ENCODE measurements at places on chromosomes 11 and 22.

DNA sequence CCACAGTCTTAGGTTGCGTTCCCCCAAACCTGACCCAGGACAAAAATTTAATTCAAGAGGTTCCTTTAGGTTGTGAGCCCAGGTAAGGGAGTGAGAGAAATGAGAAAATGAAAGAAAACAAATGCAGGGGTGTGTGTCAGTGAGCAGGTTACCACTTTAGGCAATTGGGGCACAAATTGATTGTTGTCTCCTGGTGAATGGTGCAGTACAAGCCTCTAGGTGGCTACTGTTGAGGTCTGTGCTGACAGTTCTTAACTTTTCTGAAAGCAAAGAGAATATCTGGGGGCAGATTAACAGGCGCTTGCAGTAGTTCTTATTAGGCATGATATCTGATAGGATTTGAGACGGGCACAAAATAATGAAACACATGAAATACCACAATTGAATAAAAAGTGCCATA, 894.6 kb downstream of the FAM181B start:
- no peak for DNase-seq

GRCh38 chr22:35541254-35541748, 670 bp downstream of the RASD2 start:
- no peak for DNase-seq

GRCh38 chr11:5204787-5205186, 4.3 kb upstream of the OR51V1 start:
- no peak for DNase-seq

DNA sequence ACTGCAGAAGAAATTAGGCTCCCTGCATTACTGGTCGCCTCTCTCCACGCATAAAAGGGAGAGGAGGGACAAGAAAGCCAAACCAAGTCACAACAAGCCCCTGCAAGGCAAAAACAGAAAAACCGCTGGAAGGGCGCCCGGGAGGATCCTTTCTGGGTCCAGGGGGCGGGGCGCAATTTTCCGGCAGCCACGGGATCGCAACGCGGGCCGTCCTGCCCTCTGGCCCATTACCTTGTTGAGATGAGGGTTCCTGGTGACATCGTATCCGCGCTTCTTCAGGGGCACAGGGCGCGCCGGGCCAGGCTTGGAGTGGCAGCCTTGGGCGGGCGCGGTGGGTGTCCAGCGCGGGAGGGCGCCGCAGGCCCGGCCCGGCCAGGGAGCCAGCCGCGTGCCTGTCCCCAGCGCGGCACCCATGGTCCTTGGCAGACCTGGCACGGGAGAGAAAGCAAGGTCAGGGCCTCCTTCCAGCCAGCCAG, 847 bp downstream of the ME3 start:
- DNase-seq = no peak

DNA sequence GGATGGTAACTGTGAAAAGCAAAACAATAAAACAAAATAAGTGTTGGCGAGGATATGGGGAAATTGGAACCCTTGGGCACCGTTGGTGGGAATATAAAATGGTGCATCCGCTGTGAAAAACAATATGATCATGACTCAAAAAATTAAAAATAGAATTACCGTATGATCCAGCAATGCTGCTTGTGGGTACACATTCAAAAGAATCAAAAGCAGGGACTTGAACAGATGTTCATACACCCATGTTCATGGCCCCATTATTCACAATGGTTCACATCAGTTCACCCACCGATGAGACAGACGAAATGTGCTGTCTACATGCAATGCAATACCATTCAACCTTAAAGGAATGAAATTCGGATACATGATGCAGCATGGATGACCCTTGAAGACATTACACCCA, 1.2 kb upstream of the DERL3 start:
- no peak for DNase-seq

- no peak for DNase-seq
Observed at GRCh38 chr11:31814176-31814868, 3.2 kb upstream of the PAX6 start.

DNA sequence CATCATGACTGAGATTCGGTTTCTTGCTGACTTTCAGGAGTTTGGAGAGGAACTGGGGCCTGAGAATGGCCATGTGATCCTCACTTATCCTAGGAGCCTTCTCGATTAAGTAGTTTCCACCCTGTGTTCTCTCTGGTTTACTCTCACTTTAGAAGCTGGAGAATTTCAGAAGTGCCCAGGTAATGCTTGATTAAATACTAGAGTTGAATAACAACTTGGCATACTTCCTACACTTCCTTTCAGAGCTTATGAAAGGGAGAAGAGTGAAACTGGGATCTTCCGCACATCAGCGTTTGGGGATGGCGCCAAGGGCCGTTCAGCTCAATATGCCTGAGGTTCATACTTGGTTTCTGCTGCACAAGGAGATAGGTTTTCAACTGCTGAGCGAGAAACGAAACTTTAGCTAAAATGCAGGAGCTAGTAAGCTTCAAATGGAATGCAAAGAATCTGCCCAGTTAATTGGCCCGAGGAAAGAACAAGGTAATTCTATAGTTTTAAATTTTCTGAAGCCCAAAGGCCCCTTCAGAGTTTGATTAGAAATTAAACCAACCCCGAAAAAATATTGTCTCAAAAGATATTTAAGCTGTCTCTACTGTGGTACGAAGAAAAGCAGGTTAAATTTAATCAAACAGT, 823 bp upstream of the MUC15 start:
- no peak for DNase-seq

DNA sequence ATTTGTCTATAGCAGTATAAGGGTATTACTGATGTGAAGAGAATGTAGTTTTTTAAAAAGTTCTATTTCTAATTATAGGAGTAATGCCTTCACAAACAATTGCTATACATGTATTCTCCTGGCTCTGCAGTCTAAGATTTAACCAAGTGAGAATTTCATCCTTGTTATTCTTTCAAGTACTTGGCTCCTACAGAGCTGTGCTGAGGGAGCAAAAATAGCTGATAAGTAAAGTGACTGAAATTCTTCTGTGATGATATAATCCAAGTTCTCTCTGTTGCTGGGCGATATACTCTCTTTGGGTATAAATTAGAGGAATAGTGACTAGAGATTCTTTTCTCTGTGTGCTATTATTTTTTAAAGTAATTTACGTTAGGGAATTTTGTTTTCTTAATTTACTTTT, 68.0 kb downstream of the PGR start:
- DNase-seq = no peak

GRCh38 chr11:9276571-9276970, 11.4 kb upstream of the DENND5A start:
- DNase-seq = no peak

- no peak for DNase-seq
Observed at GRCh38 chr11:122523846-122524805, 131.4 kb upstream of the UBASH3B start.

- DNase-seq = no peak
Observed at GRCh38 chr11:26993965-26994457, at the start of gene FIBIN. Gene FIBIN (plus strand): TSS chr11:26994112. CDS start chr11:26994527, 415 bp downstream.

- no peak for DNase-seq
Observed at GRCh38 chr22:39825661-39826102, 67.9 kb downstream of the ENTHD1 start.

DNA sequence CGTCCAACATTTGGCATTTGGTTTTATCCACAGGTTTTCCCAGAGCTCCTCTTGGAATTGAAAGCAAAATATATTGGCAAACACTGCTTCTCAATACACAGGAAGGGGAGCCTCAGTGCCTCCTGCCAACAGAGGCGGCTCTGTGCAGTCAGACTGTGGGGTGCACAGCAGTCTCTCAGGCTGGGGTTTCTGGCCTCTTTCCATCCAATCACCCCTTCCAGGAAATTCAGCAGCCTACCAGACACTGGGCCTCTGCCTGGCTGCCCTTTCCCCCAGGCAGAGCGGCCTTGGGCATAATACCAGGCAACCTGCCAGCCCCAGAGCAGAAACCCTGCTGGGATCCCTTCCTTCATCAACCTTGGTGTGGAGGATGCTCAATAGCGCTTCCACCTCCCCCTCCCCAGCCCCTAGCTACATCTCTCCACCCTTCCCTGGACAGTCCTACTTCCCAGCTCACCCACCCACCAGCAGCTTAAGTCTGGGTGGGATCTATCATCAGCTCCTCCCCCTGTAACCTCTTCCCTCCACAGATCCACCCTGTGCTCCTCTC, 17.8 kb upstream of the RAPSN start:
- DNase-seq = no peak

Data from activated CD4-positive, alpha-beta T cell treated with anti-CD3 and anti-CD28 coated beads for 24 hours (primary cell).